ENCODE measurements at places on chromosomes 12 and 14.

DNA sequence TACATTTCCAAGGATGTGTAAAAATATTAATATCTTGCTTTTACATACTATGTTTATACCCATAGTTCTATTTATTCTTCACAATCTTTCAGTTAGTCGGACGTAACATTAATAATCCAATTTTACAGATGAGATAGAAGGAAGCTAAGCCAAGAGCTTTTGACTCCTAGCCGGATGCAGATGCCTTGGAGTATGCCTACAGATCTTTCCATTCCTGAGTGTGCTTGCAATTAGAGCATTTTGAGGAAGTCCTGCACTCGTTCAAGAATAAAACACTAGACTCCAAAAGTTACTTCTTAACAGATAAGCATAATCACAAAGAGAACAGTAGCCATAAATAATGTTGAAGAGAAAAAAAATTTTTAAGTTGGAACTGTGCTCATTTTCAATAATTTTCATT lies 337.6 kb upstream of the CLEC14A start:
- no peak for DNase-seq

DNA sequence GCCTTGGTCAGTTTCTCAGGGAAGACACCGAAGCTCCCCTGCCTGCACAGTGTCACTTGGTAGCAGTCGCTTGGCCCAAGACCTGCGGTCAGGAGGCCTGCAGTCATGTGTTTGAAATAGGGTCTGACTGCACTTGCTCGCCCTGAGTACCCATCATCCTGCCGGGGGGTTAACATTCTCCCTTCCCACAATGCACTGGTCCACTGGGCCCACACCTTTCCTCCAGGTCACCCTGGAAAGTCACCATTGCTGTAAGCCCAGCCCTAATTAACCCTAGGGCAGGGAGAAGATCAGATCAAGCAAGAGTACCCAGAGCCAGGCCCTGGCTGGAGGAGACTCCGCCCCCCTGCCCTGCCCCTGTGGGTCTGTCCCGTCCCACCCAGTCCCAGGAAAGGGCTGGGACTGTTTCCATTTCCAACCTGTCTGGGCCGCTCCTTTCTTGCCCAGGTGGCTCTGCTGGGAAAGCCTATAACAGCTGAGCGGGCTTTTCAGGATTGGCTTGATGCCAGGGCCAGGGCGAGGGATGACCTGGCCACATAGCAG lies 87.1 kb downstream of the ZFP36L1 start:
- no peak for DNase-seq

DNA sequence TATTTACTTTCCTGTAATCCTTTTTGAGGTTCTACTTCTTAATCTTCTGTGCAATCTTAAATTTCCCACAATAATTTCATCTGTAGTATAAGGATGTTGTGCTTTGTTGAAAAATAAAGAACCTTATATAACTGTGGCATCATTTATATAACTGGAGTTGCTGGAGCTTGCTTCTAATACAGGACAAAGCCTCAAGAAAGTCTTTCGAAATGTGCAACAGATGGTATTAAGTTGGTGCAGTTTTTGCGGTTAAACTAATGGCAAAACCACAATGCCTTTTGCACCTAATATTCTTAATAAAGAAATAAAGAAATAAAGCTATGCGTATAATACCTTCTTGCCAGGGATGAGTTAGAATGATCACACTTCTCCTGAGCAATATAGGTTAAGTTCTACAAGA lies 180.0 kb downstream of the KITLG start:
- DNase-seq: no peak

DNA sequence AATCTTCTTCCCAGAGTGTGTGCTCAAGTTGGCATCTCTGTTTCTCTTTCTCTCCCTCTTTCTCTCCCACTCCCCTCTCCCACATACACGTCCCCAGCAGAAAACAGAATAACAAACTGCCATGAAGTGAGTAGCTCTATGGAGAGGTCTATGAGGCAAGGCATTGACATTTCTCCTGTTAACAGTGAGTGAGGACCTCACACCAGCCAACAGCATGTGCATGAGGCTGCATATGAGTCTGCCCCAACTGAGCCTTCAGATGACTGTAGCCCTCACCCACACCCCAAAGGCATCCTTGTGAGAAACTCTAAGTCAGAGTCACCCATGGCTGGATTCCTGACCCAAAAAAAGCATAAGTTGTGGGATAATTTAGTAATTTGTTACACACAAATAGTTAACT lies 50.4 kb downstream of the MAGOHB start:
- no peak for DNase-seq

GRCh38 chr12:47218191-47218654 lies 138.5 kb upstream of the AMIGO2 start:
- DNase-seq: no peak

DNA sequence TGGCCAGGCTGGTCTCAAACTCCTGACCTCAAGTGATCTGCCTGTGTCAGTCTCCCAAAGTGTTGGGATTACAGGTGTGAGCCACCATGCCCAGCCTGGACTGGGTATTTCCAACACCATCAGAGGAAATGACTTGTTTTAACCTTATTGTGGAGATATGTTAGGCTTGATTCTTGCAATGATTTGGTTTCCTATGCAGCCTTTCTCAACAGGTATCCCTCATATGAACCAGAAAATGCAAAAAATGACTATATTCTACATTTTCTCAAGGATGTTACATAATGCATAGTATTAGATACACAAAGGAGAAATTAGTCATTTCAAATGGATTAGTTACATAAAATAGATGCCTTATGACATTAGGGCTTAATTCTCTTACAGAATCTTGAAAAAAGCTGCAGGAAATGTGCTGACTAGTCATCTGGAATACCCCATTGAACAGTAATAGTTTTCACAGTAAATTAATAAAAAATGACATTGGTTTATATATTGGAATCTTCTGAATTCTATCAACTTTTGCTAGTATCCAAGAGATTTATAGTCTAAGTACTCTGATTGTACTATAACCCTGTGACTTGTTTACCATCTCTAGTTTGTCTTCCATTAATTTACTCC lies 132.6 kb downstream of the INSM2 start:
- no peak for DNase-seq

GRCh38 chr14:34592623-34593022 lies 37.3 kb downstream of the SNX6 start:
- no peak for DNase-seq

DNA sequence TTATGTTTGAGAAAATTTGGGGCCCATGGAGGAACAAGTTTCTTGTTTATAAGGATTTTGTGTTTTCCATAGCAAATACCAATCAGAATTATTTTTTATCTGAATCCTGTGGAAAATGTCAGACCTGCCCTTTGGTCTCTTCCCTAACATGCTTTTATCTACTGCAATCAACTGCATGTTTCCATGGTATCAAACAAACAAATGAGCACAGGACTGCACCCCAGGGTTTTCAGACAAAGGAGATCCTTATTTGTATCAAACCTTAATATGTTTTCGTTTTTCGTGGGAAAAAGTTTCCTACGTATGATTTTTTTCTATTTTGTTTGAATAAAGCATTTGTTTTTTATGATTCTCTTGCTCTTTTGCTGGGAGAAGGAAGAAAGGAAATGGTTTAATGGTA lies 91.1 kb downstream of the GPR135 start:
- DNase-seq: no peak

GRCh38 chr12:51009056-51009440 lies 17.1 kb downstream of the SLC11A2 start:
- no peak for DNase-seq

GRCh38 chr14:70084226-70084625 lies 104.5 kb downstream of the SLC8A3 start:
- DNase-seq: no peak

DNA sequence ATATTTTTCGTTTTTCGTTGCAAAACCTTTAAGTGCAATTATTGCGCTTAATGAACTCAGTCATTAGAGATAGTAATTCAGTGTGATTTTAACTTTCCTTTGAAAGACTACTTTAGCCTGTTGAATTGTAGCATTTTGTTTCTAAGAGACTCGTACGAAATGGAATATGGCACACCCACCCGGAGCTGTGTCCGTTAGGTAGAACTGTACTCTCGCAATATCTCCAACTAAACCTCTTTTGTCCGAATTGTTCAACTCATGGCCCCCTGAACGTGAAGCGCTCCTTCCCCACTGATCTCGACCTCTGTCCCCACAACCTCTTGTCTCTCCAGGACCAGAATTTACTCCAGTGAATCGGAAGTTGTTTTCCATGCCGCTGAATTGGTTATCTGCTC lies 800 bp downstream of the PCNX4 start:
- no peak for DNase-seq

DNA sequence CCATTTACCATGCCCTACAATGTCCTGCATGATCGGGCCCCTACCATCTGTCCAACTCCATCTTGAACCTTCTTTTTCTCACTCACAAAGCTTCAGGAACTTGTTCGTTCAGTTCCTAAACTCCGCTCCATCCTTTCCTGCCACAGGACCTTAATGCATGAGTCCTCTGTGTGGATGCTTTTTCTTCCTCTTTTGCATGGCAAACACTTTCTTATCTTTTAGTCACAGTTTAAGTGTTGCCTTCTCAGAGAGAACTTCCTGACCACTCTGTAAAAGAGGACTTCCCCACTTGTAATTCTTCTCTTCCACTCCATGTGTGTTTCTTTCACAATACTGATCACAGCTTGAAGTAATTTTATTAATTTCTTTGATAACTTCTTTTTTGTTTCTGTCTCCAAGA lies 54.4 kb upstream of the ETV6 start:
- no peak for DNase-seq

- DNase-seq: no peak
These were observed 114.5 kb downstream of the TRAFD1 start for GRCh38 chr12:112239881-112240280.

DNA sequence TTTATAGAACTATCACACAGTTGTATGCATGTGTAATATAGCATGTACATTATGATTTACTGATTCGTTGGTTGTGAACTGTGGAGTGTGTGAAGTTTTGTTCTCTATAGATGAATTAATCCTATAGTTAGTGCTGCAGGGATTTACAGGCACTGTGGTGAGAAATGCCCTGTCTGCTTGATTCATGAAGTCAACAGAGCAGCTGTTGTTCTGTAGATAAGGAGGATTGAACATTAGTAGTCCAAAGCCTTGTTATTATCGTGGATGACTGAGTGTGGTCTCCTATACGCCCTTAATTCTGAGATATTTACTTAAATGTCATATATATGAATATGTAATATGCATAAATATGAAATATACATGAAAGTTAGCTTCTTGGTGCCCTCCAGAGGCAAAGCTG lies 98.3 kb downstream of the DNAH10 start:
- DNase-seq: no peak

- DNase-seq: no peak
These were observed 8.0 kb downstream of the PHB2 start for GRCh38 chr12:6962285-6963015.

- no peak for DNase-seq
These were observed 21.8 kb upstream of the TMEM132C start for GRCh38 chr12:128245121-128245520.

DNA sequence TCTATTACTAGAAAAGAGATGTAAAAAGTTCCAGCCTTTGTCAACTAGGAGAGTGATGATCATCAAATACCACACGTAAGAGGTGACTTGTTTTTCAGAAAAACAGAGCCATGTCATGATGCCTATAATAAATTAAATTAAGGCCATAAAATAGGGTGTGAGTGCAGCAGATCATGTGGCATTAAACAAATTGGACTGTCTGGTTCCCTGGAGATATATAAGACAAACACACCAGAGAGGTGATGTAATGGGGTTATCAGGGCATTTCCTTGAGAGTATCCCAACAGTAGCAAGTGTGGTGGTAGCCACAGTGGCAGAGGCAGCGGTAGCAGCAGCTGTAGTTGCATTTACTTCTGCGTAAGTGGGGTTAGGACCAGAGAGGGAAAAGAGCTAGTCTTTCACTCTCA lies 14.6 kb upstream of the GALNT6 start:
- no peak for DNase-seq

GRCh38 chr14:74922752-74923401 lies at the start of gene RPS6KL1:
RPS6KL1 (minus strand) TSS chr14:74923260; CDS start chr14:74921541, 1,719 bp downstream.
- no peak for DNase-seq

DNA sequence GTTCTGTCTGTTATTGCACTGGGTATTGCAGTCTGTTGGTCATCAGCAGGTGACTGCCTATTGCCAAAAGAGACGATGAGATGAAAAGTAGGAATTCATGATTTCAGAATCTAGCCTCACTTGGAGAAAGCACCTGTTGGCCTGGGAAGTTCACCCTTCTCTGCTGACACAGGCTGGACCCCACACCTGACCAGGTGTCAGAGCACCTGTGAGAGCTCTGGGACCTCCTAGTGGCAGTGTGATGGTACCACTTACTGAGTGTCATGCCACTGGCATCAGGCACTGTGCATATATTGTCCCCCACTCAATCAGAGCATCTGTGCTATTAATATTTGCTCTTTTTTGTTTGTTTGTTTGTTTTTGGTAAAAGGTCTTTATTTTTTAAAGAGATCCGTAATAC lies 68.0 kb downstream of the RASSF3 start:
- no peak for DNase-seq

DNA sequence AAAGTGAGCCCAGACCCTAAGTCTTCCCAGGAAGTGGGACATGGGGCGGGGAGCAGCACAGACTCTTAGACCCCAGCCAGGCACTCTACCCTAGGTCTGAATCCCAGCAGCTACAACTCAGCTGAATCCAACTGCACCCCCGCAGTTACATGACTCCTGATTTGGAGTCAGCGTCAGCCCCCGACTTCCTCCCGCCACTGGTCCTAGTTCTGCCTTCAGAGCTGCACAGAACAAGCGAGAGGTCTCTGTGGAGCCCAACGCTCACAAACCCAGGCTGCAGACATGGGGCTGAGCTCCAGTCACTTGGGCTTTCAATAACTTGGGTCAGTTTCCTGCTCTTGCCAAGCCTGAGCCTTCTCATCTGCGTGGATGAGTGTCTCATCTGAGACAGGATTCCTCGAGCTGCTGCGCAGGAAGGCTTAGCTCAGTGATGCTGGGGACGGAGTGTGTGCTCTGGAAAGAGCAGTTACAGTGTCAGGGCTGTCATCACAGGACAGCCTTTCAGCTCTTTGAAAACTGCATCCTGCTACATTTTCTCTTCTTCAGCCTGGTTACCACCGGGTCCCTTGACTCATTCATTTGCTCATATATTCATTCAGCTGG lies 30.6 kb upstream of the NXPH4 start:
- DNase-seq: no peak

GRCh38 chr14:94914191-94914590 lies 144.3 kb upstream of the GSC start:
- DNase-seq: no peak

DNA sequence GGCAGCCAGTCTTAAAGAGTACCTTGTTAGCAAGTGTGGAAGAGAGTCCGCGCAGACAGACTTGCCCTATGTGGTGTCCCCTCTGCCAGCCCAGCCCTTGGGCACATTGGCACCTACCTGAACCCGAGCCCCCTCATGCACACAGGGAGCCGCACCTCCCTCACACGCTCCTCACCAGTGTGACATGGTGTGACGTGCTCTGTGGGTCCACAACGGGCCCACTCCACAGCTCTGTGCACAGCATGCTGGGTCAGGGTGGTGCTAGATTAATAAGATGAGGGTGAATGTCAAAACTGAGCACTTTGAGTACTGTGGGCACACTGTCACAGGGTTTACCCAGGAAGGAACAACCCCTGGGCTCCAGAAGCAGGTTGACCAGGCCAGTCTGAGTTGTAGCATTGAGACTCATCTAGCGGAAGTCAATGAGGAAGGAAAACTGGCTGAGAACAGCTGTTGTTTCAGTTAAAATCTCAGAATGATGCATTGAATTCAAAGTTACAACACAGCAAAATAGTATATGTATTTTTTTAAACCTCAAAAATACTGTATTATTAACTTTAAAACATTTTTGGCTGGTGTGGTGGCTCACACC lies 53.4 kb upstream of the AMN start:
- no peak for DNase-seq

Data from vagina (tissue), 2 donors.